ENCODE measurements at places on chromosomes 2 and 18.

GRCh38 chr2:113135317-113135716, 7.9 kb downstream of the IL1RN start:
- DNase-seq = no peak

DNA sequence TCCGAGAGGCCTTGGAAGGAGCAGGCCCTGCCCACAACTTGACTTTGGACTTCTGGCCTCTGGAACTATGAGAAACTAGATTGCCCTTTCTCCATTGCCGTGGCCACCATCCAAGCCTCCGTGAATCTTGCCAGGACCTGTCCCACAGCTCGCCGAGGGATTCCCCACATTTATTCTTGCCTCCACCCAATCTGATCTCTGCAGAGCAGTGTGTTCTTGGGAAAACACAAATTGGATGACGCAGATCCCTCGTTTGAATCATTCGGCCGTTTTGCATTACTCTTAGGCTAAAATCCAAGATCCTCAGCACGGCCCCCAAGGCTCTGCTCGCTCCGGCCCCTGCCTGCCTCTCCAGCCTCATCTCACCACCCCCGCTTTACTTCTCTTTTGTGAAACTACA, 364.2 kb downstream of the ZNF516 start:
- DNase-seq = no peak

DNA sequence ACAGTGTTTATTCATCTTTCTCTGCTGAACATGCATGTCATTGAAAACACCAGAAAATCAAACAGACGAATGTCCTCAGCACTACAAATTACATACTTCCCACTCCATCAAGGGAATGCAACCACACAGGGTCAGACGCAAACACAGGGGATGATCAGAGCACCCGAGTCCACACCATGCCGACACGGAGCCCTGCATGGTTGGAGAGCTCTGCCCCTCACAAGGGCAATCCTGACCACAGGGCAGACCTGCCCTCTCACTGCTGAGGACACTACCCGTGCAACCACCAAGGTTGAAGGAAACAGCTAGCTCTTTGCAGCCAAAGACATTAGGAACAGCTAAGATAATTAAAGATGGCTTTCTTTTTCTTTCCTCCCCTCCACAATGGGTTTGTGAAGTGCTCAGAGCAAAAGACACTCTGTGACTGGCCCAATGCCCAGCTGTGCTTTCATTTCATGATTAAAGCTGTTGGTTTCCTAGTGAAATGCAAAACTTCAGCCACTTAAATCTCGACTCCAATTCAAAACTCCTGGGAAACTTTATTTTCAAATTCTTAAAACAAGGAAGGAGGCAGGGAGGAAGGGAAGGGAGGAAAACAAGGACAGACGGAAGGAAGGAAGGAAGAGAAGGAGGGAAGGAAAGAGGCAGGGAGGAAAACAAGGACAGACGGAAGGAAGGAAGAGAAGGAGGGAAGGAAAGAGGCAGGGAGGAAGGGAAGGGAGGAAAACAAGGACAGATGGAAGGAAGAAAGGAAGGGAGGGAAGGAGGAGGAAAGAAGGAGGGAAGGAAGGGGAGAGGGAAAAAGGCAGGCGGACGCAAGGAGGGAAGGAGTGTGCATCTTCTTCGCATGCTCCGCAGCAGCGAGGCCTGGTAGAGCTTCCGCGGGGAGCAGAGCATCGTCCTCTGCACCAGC, 65.8 kb downstream of the NDUFA10 start:
- DNase-seq = no peak

DNA sequence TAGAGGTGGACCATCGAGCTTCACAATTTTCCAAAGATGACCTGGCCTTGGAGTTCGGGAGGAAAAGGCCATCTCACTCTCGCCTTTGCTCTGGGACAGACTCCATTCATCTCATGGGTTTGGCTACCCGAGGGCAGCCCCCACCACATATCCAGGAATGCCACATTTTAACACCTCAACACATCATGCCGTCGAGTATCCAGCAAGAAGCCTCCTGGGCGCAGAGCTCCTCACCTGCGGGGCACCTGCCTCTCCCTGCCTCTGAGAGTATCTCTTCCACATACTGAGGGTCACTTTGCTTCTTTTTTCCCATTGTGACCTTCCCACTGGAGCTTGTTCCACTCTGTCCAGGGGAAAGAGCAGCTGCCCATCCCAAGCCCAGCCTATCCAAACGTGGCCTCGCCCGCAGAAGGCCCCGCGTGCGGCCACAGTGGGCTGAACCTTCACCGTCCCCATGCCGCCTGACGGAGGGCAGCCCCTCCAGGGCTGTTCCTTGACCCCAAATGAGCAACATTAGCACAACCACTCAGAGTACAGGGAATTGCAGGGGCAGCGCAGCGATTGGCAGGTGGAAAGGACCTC, 5.5 kb upstream of the LIMS2 start:
- no peak for DNase-seq

DNA sequence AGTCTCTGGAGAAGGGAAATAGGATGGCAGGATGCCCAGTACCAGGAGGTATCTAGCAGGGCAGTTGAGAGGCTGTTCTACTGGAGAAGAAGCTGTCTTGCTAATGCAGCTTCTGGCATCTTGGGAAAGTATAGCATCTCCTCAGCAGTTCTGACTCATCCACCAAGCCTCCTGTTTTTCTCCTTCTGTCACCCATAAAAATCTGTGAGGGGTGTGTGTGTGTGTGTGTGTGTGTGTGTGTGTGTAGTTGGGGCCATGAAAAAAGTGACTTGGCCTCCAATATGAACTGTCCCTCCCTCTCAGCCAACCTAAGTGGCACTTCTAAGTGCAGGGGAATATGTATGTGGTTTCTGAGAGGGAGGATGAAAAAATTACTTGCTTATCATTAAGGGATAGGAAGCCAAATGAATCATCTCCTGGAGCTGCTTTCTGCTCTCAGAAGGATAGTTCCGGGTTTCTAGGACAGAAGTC, 83.9 kb downstream of the CBLN2 start:
- no peak for DNase-seq

DNA sequence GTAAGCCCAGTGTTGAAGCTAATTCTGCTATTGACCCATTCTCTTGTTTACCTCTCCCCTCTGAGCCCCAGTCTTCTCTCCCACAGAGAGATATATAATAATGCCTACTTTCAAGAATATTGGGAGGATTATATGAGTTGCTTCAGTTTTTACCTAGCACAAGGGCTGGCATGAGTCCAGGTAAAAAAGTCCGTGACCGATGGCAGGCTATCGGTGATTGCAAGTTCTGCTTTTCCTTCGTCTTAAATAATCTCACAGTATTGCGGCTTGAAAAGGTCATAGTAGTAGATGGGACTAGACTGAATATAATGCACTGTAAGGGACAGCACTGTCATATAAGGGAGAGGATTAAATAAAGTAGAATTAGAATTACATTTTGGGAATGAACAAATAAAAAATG, 77.6 kb downstream of the KIF5C start:
- no peak for DNase-seq
